CD4-positive, alpha-beta T cell treated with Interleukin-21 for 1 hour (primary cell): ENCODE measurements at places on chromosomes 3 and 15.

DNA sequence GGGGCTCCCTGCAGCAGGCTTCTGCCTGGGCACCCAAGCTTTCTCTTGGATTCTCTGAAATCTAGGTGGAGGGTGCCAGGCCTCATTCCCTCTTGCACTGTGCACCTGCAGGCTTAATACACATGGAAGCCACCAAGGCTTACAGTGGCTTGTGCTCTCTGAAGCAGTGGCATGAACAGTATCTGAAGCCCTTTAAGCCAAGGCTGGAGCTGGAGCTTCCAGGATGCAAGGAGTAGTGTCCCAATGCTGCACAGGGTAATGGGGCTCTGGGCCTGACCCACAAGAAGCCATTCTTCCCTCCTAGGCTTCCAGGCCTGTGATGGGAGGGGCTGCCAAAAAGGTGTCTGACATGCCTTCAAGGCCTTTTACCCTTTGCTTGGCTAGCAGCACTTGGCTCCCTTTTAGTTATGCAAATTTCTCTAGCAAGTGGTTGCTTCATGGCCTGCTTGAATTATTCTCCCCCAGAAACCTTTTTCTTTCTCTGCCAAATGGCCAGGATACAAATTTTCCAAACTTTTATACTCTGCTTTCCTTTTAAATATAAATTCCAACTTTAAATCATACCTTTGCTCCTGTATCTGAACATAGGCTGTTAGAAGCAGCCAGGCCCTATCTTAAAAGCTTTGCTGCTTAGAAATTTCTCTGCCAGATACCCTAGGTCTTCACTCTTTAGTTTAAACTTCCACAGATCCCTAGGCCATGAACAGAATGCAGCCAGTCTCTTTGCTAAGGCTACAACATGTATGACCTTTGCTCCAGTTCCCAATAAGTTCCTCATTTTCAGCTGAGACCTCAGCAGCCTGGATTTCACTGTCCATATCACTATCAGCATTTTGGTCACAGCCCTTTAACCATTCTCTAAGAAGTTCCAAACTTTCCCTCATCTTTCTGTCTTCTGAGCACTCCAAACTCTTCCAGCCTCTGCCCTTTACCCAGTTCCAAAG lies 201.1 kb upstream of the LRRFIP2 start:
- no peak for DNase-seq

DNA sequence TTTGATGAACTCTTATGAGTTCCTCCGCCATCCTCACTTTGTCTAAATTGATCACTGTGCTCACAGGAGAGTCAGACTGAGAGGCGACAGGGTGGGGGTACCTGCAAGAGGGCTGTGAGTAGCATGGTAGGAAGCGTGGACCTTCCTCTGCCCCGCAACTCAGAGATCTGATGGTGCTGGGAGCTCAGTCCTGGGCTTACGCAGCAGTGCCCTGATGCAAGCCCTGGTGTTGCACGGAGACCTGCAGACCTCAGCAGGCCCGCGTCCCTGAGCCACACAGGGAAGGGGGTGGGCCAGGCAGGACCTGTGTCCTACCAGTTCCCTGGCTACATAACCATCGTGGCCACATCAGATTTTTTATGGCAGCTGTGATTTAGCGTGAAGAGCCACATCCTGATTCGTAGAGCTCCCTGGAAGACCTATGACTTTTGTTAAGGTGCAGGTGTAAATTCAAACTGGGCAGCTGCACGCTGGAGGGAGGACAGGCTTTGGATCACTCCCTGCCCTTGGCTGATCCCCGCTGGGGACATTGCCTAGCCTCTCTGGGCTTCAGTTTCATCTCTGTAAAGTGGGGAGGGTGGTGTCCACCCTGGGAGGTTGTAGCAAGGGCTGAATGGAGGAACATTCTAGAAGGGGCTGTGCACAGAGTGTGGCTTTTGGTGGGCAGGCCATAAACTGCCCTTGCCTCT lies 176.1 kb downstream of the KLF13 start:
- DNase-seq, result no peak

- no peak for DNase-seq
Observed at GRCh38 chr3:16249886-16250285, 14.9 kb downstream of the DPH3 start.

DNA sequence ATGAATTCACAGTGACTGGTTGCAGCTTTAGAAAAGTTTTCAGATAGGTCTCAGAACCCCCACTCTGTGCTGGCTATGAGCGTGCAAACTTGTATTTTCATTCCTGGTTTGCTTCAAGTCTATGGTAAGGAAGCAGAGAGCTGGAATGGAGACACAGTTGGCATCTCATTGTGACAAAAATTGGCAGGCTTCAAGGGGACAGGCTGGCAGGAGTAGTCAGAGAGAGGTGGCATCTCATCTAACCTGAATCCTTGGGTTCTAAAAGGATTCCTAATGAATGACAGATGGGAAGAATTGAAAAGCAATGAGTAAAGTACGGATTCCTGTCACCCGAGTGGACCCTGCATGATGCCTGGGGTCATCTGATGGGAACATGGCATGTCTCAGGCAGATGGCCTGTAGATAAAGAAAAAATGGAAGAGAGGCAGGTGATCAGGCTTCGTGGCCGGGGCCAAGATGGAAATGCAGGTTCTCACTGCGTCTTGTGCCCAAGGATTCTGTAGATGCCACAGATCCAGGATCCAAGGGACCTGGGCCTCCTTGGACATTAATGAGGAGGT lies 89.4 kb upstream of the ABHD17C start:
- DNase-seq, result no peak

- DNase-seq, result no peak
Observed at GRCh38 chr3:32685543-32686185, 676 bp downstream of the CNOT10 start.
